Hepatocyte (in vitro differentiated cells): ENCODE measurements at places on chromosomes 3 and 15. TPM values are rescaled to one million over a fixed set of nuclear protein-coding genes. Genes with fewer than 3 reads are reported as not detected.
A peak's percentile ranks its signal among the peaks of the same experiment; 100 is the strongest.

GRCh38 chr15:81869161-81869954, 176.5 kb downstream of the MEX3B start:
- H3K36me3 ChIP-seq, result no peaks in the 10 kb centered on the region
- H3K4me1 ChIP-seq, result no peaks in the 10 kb centered on the region
- H3K27me3 ChIP-seq, result no peaks in the 10 kb centered on the region
- no peak overlapping the region for H3K4me3 ChIP-seq

GRCh38 chr15:40471105-40471807, 472 bp downstream of the CHST14 start:
- no peaks in the 10 kb centered on the region for H3K36me3 ChIP-seq
- H3K4me3 ChIP-seq, result peak overlapping the region; percentile 75
- no peaks in the 10 kb centered on the region for H3K27me3 ChIP-seq
- peak overlapping the region; percentile 86 for H3K27ac ChIP-seq
- H3K4me1 ChIP-seq, result peaks cover 13% of the 10 kb centered on the region

- DNase-seq, result no peak
- H3K27me3 ChIP-seq, result no peaks in the 10 kb centered on the region
- no peak overlapping the region for H3K27ac ChIP-seq
- H3K36me3 ChIP-seq, result no peaks in the 10 kb centered on the region
Measured at GRCh38 chr15:37967788-37968187, 33.3 kb downstream of the TMCO5A start.

Gene TSC22D2
- polyA plus RNA-seq, result 36.9 and 38.8 TPM in 2 replicates

DNA sequence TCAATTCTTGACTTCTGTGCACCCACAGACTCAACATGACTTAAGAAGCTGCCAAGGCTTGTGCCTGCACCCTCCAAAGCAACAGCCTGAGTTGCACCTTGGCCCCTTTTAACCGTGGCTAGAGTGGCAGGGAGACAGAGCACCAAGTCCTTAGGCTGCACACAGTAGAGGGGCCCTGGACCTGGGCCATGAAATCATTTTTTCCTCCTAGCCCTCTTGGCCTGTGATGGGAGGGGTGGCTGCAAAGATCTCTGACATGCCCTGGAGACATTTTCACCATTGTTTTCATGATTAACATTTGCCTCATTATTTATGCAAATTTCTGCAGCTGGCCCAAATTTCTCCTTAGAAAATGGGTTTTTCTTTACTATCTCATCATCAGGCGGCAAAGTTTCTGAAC, 836.8 kb downstream of the ZPLD1 start:
- no peaks in the 10 kb centered on the region for H3K4me1 ChIP-seq
- DNase-seq, result no peak
- H3K27me3 ChIP-seq, result no peaks in the 10 kb centered on the region
- no peak overlapping the region for H3K27ac ChIP-seq
- no peaks in the 10 kb centered on the region for H3K36me3 ChIP-seq

DNA sequence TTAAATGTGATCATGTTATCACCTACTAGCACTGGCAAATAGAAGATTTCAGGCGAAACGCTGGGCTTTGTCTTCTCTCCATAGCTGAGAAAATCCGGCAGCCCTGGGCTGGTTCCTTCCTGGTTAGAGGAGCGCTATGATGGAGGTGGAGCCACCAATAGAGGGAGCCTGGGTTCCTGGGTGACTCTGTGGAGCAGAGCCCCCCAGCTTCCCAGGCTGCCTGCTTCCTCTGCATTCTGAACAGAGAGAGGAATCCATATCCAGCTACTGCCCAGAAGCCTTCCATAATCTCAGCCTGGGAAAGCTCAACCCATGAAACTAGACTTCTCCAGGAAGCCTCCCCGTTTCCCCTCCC, 32.6 kb upstream of the IQSEC1 start:
- H3K4me3 ChIP-seq, result no peak overlapping the region
- H3K27ac ChIP-seq, result no peak overlapping the region
- DNase-seq, result no peak
- H3K27me3 ChIP-seq, result no peaks in the 10 kb centered on the region
- H3K36me3 ChIP-seq, result no peaks in the 10 kb centered on the region

Gene CLSTN2
- polyA plus RNA-seq, result 23.0 and 23.5 TPM in 2 replicates

GRCh38 chr15:33467146-33467815, 156.5 kb downstream of the RYR3 start:
- H3K27me3 ChIP-seq, result no peaks in the 10 kb centered on the region
- no peak overlapping the region for H3K27ac ChIP-seq
- no peak for DNase-seq

Gene EPM2AIP1
- 13.8 and 14.6 TPM in 2 replicates for polyA plus RNA-seq

Gene ALCAM
- 55.9 and 58.0 TPM in 2 replicates for polyA plus RNA-seq

GRCh38 chr3:50985893-50986292, 311.2 kb downstream of the DOCK3 start:
- no peaks in the 10 kb centered on the region for H3K4me1 ChIP-seq
- H3K27me3 ChIP-seq, result no peaks in the 10 kb centered on the region
- H3K4me3 ChIP-seq, result no peak overlapping the region
- no peak overlapping the region for H3K27ac ChIP-seq

Gene KIF15
- polyA plus RNA-seq, result 1.4 and 2.6 TPM in 2 replicates

Gene SH3BP5
- 15.9 and 17.0 TPM in 2 replicates for polyA plus RNA-seq

- no peaks in the 10 kb centered on the region for H3K36me3 ChIP-seq
- peak; percentile 65 for DNase-seq
- H3K27ac ChIP-seq, result peak overlapping the region; percentile 97
- peak overlapping the region; percentile 86 for H3K4me3 ChIP-seq
- H3K27me3 ChIP-seq, result no peaks in the 10 kb centered on the region
Measured at GRCh38 chr3:71582036-71582611, 1.4 kb downstream of the FOXP1 start.

Gene MME
- polyA plus RNA-seq, result 135 TPM in 2 replicates

- H3K4me1 ChIP-seq, result peaks cover 12% of the 10 kb centered on the region
- no peaks in the 10 kb centered on the region for H3K36me3 ChIP-seq
- no peak for DNase-seq
- no peaks in the 10 kb centered on the region for H3K27me3 ChIP-seq
Measured at GRCh38 chr15:65290228-65290627, 3.5 kb upstream of the PARP16 start.

- DNase-seq, result no peak
- H3K27ac ChIP-seq, result no peak overlapping the region
- no peaks in the 10 kb centered on the region for H3K36me3 ChIP-seq
- no peaks in the 10 kb centered on the region for H3K4me1 ChIP-seq
- H3K27me3 ChIP-seq, result no peaks in the 10 kb centered on the region
Measured at GRCh38 chr3:43048470-43048869, 57.4 kb downstream of the POMGNT2 start.

Gene SEC22C
- 23.5 and 31.4 TPM in 2 replicates for polyA plus RNA-seq

DNA sequence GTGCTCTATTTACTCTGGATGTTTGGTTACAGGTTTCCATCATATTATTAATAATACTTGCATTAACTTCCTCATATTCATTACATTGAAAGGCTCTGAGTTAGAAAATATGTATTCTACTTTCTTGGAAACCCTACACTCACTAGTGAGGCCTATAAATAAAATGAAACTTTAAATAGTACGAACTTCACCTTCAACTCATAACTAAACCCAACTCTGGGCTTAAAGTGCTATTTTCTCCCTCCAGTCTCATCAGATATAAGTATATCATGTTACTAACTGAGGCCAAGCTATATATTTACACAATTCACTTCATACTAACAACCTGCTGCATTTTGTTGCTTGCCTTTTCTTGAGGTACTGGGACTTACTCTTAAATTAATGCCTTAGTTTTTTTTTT, 306.7 kb downstream of the TIGIT start:
- no peak for DNase-seq
- no peaks in the 10 kb centered on the region for H3K4me1 ChIP-seq
- no peak overlapping the region for H3K4me3 ChIP-seq
- H3K27me3 ChIP-seq, result no peaks in the 10 kb centered on the region
- H3K27ac ChIP-seq, result no peak overlapping the region

DNA sequence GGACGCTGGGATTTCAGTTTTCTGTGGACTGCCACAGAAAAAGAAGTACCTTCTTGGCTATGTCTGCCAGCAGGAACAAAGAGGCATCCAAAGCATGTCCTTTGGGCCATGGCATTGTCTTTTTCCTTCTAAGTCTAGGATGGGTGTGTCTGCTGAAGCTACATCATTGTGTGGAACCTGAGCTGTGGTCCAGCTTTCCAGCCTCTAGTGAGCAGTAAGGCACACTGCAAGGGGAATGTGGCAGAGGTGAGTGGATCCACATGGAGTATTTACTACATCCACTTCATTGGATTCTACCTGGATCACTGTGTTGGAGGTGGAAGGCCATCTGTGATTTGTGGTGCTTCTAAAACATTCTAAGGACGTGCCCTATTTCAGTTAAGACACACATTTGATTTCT, 23.7 kb downstream of the CMTM8 start:
- no peak overlapping the region for H3K4me3 ChIP-seq
- no peak for DNase-seq
- no peaks in the 10 kb centered on the region for H3K27me3 ChIP-seq
- H3K36me3 ChIP-seq, result no peaks in the 10 kb centered on the region
- H3K4me1 ChIP-seq, result no peaks in the 10 kb centered on the region
- no peak overlapping the region for H3K27ac ChIP-seq

Gene ACP3
- 5.2 and 9.2 TPM in 2 replicates for polyA plus RNA-seq

GRCh38 chr3:192867645-192868044, 50.0 kb downstream of the MB21D2 start:
- no peaks in the 10 kb centered on the region for H3K36me3 ChIP-seq
- H3K4me3 ChIP-seq, result no peak overlapping the region
- no peak for DNase-seq
- peaks cover 6% of the 10 kb centered on the region for H3K4me1 ChIP-seq
- peak overlapping the region; percentile 36 for H3K27ac ChIP-seq

GRCh38 chr3:68007621-68008226, 353.3 kb upstream of the SUCLG2 start:
- H3K4me1 ChIP-seq, result no peaks in the 10 kb centered on the region
- H3K27ac ChIP-seq, result no peak overlapping the region
- DNase-seq, result peak; percentile 32
- no peaks in the 10 kb centered on the region for H3K36me3 ChIP-seq
- peak overlapping the region; percentile 74 for H3K4me3 ChIP-seq

DNA sequence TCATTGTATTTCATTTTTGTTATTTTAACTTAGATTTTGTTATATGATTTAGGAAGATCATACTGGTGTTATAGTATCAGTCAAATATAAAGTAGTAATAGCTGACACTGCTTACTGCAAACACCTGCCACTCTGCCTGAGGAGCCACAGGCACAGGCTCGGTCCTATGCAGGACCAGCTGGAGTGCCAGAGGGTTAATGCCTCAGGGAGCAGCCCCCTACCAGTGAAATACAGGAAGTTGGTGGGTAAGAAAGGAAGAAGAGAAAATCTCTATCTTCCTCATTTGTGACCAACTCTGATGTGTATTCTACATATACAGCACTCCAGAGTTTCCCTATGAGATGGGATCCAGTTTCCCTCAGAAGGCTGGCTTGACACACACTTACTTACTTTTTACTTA, 593.3 kb downstream of the UNC13C start:
- no peak overlapping the region for H3K27ac ChIP-seq
- H3K4me1 ChIP-seq, result no peaks in the 10 kb centered on the region
- no peaks in the 10 kb centered on the region for H3K27me3 ChIP-seq
- H3K36me3 ChIP-seq, result no peaks in the 10 kb centered on the region

DNA sequence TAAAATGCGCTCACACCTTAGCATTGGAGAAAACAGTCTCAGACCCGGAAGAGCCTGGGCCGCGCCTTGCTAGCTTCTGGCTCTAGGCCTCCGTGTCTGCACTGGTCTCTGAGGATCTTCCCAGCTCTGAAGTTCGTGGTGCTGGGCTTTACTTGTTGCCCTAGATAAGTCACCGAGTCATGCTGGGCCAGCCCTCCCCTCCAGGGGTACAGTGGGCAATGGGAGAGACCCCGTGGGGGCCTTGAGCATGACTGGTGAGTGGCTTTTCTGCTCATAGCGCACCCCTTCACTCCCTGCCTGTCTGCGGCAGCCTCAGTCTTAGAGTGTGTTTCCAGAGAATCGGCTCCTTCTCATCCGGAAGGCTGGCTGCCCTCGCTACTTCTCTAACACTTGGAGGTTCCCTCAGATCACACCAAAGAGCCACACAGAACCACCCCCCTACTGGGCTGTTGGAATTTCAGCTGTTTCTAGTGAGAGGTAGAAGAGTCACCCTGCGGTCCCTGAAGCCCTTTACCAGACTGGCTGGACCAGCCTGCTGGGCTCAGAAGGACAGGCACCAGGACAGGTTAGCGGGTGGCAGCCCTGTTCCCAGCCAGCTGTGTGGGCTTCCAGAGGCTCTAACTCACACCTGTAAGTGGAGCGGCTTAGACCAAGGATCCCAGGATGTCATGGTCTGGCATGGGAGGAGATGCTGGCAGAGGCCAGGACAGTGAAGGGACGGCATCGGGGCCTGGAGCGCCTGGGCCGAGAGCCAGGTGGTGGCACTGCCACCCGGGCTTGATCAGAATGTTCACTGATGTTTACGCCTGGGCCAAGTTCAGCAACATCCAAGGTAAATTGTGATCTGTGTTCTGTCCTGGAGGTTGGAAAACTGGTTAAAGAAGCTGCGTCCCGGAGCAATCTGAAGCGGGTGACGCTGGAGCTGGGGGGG, 17.9 kb downstream of the ALDH1A3 start:
- H3K36me3 ChIP-seq, result no peaks in the 10 kb centered on the region
- DNase-seq, result no peak
- H3K4me3 ChIP-seq, result no peak overlapping the region
- H3K27me3 ChIP-seq, result peaks cover 3% of the 10 kb centered on the region
- no peak overlapping the region for H3K27ac ChIP-seq

GRCh38 chr3:4936982-4937614, 42.1 kb upstream of the BHLHE40 start:
- H3K4me1 ChIP-seq, result no peaks in the 10 kb centered on the region
- no peak overlapping the region for H3K27ac ChIP-seq
- H3K4me3 ChIP-seq, result no peak overlapping the region
- no peaks in the 10 kb centered on the region for H3K27me3 ChIP-seq
- no peak for DNase-seq
- no peaks in the 10 kb centered on the region for H3K36me3 ChIP-seq

- peak; percentile 28 for DNase-seq
- no peaks in the 10 kb centered on the region for H3K4me1 ChIP-seq
- no peaks in the 10 kb centered on the region for H3K36me3 ChIP-seq
- no peaks in the 10 kb centered on the region for H3K27me3 ChIP-seq
- H3K27ac ChIP-seq, result no peak overlapping the region
Measured at GRCh38 chr15:32844118-32844711, 126.4 kb downstream of the GREM1 start.

Gene SLC9C1
- polyA plus RNA-seq, result 0.30 TPM in 1 of 2 replicates, not detected in the other

- H3K27ac ChIP-seq, result no peak overlapping the region
- DNase-seq, result no peak
- H3K27me3 ChIP-seq, result no peaks in the 10 kb centered on the region
- no peak overlapping the region for H3K4me3 ChIP-seq
Measured at GRCh38 chr15:81977464-81977863, 68.4 kb downstream of the MEX3B start.

Gene TMEM266
- polyA plus RNA-seq, result 0.39 and 0.77 TPM in 2 replicates

GRCh38 chr3:8981296-8981695, 18.0 kb upstream of the RAD18 start:
- H3K27ac ChIP-seq, result no peak overlapping the region
- H3K4me3 ChIP-seq, result no peak overlapping the region
- H3K36me3 ChIP-seq, result no peaks in the 10 kb centered on the region
- no peak for DNase-seq
- no peaks in the 10 kb centered on the region for H3K27me3 ChIP-seq

DNA sequence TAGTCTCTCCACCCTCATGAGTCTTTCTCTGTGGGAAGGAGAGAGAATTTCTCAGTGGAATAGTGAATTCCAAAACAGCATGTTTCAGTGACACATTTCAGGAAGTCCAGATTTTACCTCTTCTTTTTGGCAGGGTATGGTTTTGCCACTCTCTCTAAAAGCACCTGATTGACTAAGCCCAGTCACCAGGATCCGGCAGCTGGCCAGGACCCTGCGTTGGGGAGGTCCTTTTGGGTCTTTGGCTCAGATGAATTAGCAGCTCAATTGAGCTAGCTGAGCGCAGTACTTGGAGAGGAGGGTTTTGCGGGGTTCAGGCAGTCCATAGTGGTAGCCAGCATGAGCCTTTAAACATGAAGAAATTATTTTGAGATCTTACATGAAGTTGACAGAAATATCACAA, 548.2 kb downstream of the PDCD6IP start:
- no peak overlapping the region for H3K27ac ChIP-seq
- no peaks in the 10 kb centered on the region for H3K27me3 ChIP-seq
- no peak overlapping the region for H3K4me3 ChIP-seq
- no peak for DNase-seq
